Hepatocyte (in vitro differentiated cells): ENCODE measurements at places on chromosomes 13 and 19. TPM values are rescaled to one million over a fixed set of nuclear protein-coding genes. Genes with fewer than 3 reads are reported as not detected.

- peak; percentile 79 for DNase-seq
These were observed 2.5 kb downstream of the LDLR start for GRCh38 chr19:11091703-11092153.

DNA sequence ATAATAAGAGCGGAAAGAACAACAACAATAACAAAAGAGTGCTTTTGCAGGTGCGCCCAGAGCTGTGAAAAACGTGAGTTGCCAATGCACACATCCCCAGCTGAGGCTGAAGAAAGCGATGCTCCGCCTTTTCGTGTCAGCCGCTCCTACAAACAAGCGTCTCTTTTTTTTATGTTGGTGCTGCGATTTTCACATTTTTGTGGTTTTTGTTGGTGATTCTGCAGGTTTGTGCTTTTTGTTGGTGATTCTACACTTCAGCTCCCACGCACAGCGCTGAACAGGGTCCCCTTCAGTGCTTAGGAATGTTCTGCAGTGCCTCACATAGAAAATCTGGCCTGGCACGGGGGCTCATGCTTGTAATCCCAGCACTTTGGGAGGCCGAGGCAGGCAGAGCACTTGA is 7.3 kb upstream of the SBK3 start:
- peak; percentile 38 for DNase-seq

The C1QTNF9B gene
- 0.29 and 0.30 TPM in 2 replicates for polyA plus RNA-seq

DNA sequence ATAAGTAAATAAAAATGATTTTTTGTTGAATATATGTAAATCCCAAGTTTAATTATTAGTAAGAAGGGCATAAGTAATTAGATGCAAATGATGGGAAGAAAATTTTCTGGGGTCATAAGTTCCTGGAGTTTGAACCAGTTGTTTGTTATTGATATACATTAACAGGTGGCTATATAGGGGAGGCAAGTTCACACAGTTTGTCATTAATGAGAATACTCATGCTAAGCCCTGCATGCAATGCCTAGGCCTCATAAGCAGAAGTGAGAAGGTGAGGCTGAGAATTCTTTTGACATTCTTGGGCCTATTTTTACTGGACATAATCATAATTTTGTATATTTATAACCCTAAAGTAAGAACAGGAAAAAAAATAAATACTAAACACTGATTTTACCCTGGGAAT is 1210.7 kb upstream of the PCDH9 start:
- no peak for DNase-seq

DNA sequence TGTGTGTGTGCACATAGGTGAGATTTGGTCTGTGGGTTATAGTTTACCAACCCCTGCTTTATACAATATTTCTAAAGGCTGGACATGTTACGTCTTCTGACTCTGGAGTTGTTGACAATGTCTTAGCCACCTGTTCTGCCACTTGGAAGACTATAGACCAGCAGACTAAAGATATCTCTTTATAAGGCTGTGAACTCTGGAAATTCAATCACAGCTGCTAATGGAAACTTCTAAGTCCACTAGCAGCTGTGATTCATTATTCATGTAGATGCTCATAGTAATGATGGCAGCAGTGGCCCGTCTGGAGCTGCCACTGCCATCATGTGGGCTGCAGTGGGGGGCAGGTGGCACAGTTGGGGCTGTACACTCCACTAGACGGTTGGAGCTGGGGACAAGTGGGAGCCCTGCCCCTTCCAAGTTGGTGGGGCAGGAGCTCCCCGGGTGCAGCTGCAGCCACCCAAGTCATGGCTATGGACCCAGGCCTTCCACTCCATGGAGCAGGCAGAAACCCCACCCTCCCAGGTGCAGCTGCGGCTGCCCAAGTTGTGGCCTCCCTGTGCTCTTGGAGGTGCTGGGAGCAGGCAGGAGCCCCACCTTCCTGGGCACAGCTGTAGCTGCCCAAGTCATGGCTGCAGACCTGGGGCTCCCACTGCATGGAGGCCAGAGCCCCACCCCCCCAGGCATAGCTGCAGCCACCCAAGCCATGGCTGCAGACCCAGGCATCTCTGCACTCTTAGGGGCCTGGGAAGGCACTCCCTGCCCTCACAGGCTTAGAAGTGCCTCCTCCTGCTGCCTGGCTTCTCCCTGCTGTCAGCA is 8.8 kb downstream of the IGFL4 start:
- DNase-seq, result no peak

DNA sequence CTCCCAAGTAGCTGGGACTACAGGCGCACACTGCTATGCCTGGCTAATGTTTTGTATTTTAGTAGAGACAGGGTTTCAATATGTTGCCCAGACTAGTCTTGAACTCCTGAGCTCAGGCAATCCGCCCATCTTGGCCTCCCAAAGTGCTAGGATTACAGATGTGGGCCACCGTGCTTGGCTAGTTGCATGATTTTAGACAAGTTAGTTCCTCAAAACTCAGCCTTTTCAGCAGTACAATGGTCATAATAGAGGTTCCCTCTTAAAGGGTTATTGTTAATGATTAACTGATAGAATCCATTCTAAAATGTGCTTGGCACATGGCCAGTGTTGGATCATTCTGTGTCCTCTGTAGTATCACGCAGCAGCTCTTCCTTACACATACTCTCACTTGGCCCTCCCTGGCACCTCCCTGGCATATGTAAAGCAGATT is 19.5 kb upstream of the IFT88 start:
- peak; percentile 68 for DNase-seq

DNA sequence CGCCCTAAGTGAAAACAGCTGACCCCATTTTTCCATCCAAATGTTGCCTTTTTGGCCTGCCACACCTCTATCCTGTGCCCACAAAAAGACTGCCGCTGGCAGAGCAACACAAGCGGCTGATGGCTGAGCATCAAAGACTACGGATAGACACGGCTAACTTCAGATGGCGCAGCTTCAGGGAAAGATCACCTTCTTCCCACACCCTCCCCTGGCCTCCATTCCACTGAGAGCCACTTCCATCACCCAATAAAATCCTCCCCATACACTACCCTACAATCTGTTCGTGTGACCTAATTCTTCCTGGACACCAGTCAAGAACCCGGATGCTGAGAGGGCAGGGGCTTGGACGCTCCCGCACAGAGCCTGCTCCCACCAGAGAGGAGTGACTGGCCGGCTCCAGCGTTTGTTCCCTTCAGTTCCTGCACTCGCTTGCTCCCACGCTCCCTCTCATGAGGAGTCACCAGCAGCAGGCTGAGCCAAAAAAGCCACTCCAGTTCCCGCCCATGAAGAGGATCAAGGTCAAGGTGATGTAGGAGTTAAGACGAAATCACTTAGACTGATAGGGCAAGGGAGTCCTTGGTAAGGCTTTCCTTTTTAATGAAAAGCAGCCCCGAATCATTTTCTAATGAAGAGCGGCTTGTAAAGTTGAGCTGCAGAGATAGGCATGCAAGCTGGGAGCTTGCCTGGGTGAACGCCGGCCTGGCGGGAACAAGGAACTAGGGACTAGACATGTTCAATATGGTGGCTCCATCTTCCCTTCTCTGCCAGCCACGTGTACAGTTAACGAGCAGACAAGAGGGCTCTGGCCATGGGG is 35.7 kb downstream of the TSKS start:
- DNase-seq, result peak; percentile 44

The MCF2L gene
- 11.1 and 13.5 TPM in 2 replicates for polyA plus RNA-seq

DNA sequence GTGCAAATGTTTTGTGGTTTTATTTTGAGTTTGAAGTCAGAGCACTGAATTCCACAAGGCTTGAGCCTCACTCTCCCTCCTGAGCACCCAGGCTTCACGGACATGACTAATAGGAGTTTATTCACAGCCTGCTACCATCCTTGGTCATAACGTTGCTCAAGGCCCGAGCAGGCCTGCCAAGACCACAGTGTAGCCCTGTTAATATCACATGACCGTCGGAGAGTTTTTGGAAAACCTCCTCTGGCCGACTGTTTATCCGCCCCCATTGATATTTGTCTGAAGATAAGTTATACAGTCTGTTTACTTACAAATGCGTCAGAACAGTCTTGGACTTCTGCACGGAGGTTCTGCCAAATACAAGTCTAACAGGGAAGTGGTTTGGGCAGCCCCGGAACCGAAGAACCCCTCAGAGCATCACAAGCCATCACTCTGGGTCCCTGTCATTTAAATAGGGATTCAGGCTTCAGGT is 89.9 kb downstream of the COL4A2 start:
- peak; percentile 73 for DNase-seq

The S1PR5 gene
- 0.38 and 0.75 TPM in 2 replicates for polyA plus RNA-seq

DNA sequence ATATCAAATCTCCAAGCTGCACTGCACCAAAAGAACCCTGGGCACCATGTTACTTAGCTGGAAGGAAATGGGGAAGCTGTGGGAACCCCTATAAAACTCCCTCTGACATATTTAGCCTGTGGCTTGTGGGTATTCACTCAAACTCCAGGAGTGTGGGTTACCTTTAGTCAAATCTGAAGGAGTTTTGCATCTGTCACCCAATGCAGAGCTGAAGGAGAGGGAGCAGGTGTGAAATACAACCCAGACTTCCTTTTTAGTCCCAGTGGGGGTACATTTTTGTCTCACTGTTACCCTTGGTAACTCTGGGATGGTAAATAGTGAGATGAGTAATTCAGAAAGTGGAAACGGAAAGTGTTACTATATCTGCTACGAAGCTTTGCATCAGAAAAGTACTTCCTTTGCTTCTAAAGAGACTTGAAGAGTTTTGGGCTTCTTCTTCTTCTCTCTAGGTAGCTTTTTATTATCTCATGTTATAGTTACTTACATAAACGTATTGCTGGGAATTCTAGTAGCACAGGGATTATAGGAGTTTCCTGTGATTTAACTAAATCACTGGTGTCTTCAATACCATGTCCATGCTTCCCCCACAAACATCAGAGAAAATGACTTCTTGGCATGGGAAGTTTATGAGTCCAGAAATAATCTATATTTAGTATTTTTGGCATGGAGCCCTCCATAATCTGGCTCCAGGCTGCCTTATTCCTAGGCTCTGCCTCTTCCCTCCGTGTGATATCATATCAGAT is 105.9 kb downstream of the AKAP11 start:
- no peak for DNase-seq

DNA sequence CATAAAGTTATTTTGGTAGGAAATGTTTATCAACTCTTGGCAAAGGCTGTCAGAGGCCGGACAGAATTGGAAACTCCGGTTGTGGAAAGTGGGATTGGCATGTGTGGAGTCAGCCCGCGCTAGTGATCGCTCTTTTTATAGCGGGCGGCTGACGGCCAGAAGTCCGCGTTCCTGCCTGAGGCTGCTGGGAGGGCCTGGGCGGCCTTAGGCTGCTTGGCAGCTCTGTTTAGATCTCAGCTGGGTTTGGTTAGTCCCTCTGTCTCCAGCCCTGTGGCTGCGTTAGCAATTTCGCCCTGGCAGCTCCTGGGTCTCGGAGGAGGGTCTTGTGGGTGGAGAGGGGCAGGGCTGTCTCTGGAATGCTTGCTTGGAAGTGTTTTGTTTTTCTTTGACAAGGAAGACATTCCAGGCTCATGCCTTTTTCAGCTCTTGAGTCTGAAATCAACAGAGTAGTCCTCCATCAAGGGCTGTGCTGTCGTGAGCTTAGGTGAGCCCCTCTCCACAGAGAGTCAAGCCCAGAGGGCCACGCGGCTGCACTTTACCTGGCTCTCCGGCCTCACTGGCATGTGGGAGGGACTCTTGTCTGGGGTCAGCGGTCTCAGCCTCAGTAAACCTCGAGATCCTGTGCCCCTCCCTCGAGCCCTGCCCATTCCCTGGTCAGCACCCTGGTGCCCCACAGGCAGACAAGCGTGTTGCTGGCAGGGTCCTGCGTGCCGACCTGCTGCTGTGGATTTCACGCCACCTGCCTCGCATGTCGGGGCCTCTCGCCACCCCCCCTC is 22.5 kb downstream of the DOT1L start:
- DNase-seq, result peak; percentile 85

The LRRC63 gene
- polyA plus RNA-seq, result 0.21 TPM in 1 of 2 replicates, not detected in the other

- no peak for DNase-seq
These were observed 13.9 kb downstream of the TINCR start for GRCh38 chr19:5553892-5554291.

The RASL11A gene
- polyA plus RNA-seq, result 4.5 and 6.3 TPM in 2 replicates

DNA sequence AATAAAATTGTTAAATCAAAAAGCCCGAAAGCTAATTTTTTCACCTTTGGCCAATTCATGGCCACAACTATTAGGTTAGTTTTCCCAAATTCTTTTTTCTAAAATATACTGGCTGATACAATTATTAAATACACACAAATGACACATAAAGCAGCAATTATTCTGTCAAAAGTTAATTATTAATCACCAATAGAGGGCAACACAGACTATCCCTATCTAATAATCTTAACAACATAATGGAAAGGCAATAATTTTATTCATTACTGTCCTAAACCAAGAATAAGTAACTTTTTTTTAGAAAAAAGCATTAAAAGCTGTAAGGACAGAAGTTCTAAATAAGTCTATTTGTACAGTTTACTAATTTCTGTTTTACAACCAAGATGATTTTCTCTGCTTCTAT is 51.7 kb downstream of the KATNAL1 start:
- DNase-seq, result no peak

DNA sequence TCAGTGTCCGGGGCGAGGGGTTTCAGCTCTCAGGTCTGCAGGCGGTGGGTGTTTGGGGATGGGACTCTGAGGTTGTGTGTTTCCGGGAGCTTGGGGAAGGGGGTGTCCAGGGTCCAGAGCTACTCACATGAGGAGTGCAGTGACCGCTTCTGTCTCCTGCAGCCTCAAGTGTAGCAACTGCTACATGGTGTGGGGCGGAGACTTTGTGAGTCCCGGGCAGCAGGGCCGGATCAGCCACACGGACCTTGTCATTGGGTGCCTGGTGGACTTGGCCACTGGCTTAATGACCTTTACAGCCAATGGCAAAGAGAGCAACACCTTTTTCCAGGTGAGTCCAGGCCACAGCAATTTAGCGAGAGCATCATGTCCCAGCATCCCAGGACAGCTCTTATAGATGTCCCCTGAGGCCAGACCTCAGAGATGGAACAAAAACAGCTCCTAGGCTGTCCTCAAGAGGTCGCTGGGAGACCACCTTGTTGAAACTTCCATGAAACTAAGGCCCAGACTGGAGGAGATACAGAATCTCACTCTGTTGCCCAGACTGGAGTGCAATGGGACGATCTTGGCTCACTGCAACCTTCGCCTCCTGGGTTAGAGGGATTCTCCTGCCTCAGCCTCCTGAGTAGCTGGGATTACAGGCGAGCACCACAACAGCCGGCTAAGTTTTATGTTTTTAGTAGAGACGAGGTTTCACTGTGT is 44.9 kb downstream of the RYR1 start:
- no peak for DNase-seq

GRCh38 chr13:113110852-113111315 is 5.3 kb downstream of the F7 start:
- no peak for DNase-seq

The PCID2 gene
- 42.3 and 47.5 TPM in 2 replicates for polyA plus RNA-seq

DNA sequence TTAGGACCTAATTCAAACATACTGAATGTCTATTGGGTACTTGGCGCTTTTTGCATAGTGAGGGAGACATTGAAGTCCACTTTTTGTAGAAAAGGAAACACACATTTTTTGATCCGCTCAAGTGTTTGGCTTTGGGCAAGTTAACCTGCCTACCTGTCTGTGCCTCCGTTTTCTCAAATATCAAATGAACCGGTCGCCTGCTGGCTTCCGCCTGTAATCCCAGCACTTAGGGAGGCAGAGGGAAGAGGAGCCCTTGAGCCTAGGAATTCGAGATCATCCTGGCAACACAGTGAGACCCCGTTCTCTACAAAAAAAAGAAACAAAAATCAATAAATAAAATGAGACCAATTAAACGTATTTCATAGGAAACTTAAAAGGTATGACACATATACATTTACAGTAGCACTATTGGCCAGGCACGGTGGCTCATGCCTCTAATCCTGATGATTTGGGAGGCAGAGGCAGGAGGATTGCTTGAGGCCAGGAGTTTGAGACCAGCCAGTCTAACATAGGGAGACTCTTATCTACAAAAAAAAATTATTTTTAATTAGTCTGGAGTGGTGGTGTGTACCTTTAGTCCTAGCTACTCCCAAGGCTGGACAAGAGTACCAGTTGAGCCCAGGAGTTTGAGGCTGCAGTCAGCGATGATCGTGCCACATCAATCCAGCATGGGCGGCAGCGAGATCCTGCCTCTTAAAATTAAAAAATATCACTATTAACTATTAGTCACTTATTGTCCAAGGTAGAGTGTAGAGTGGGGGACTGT is 1.3 kb downstream of the RAD23A start:
- DNase-seq, result no peak
